KG1 (cell line): ENCODE measurements at places on chromosomes 13 and 19.

DNA sequence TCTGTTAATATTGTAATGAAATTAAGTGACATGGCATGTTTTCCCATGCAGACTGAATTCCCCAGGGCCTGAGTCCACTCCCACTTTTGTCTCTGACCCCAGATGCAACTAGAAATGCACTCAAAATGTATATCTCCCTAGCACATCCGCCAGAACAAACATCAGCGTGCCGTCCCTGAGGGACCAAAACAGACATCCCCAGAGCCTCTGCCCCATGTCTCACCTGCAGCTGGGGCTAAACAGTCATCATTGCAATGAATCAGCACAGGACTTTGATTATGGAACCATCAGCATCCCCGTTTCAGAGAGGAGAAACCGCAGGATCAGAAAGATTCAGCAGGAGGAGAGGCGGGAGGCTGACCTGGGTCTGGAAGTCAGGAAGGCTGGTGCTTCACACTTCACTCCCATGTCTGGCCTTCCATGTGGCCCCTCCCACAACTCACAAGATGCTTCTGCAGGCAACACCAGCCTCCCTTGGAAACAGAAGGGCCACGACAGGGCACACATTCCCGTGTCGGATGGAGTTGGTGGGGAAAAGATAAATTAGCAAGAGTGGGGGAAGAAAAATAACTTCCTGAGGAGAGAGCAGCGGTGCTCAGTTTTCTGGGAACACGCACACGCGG is 130.6 kb upstream of the VSTM2B start:
- no peak for DNase-seq

- DNase-seq, result peak; percentile 15
Measured at GRCh38 chr19:13849991-13850909, 26.7 kb upstream of the NANOS3 start.

DNA sequence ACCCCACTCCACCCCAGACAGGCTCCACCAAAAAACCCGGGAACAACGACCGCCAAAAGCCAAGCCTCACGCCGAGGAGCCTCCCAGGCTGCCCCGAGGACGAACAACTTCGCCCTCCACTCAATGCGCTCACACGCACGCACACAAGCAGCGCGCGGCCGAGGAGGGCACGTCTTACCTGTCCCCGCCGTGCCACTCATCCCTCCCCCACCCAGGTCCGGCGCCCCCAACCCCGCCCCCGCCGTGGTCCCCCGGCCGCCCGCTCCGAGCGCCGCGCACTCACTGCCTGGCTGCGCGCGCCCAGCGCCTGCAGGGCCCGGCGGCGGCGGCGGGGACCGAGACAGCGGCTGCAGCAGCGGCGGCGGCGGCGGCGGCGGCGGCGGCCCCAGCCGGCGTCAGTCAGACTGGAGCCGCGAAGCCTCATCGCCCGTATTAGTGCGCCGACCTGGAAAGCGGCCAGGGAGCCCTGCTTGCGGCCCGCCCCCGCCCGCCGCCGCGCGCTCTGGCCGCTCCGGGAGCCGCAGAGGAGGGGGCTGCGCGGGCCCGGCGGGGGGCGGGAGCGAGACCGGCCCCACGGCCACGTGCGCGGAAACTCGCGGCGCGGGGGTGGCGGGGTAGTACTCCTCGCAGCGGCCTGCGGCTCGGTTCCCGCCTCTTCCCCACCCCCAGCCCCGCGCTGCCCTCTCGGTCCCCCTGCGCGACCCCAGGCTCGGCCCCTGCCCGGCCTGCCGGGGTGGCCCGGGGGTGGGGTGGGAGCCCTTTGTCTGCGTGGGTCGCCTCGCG is at the start of gene SMAD9:
TSS of gene SMAD9 (minus strand) at position 406 of the 783 bp plus-strand sequence. CDS start 40,549 bp downstream, outside the sequence.
- no peak for DNase-seq

GRCh38 chr13:91214031-91214430 is 133.5 kb upstream of the MIR17HG start:
- no peak for DNase-seq

DNA sequence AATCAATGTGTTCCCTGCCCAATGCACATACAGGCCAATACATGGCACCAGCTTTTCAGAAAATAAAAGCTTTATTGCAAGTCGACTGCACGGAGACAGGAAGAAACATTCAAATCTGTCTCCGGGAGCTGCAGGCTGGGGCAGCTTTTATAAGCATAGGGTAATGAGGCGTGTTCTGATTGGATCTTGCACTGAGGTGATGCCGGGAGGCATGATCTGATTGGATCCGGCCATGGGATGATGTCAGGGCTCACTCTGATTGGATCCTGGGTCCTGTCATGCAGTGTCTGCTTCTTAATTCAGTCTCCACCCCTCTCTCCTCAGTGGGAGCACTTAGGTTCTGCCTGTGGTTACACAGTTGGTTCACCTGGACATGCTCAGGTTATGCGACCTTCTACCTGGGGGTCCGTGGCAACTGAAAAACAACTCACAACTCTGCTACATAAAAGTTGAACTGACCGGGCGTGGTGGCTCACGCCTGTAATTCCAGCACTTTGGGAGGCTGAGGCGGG is 11.8 kb upstream of the FBN3 start:
- no peak for DNase-seq

DNA sequence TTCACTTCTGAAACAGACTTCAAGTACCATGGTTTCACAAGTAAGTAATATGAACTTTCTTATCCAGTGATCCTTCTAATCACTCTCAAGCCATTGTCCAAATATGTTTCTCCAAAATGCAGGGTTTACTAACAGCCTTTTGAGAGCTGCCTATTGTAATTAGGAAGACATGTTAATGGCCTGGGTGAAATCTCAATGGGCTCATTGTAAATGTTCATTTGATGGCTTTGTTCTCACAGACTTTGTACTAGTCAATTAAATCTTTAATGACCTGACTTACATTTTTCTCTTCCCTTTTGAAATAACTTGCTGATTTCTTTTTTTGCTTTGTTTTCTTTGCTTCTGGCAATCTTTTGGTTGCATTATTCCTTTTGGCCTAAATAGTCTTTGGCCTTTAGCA is 444.8 kb downstream of the LIG4 start:
- DNase-seq, result no peak

DNA sequence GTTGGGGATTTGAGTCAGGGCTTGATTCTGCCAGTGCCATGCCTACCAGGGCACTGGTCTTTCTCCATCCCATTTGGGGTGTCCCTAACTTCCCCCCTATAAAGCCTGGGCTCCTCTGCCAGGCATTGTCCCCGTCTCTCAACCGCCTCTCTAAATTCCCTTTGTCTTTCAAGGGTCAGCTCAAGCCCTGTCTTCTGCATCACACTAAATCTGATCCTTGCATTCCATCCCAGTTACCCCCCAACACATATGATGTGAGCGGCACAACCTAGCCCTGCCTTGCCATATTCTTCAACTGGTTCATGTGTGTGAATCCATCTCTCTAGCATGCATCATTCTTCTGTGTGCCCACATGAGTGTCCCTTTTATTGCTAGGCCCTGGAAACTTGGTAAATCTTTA is 480.9 kb downstream of the ZNF536 start:
- no peak for DNase-seq

DNA sequence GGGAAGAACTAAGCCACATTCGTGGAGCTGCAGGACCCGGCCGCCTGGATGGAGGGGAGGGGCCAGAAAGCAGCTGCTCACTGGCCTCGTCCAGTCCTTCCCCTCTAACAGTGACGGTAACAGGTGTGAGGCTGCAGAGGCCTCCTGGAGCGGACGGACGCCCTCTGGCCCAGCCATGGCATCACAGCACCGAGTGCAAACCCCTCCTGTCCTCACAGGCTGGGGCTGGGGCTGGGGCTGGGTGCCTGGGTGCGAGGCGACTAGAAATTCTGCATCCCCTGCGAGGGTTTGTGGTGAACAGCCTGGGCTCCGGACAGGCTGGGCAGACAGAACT is 3.6 kb downstream of the MICOS13 start:
- DNase-seq, result no peak

- no peak for DNase-seq
Measured at GRCh38 chr13:79647533-79647932, 166.6 kb downstream of the NDFIP2 start.

GRCh38 chr13:59633290-59633689 is 530.4 kb downstream of the DIAPH3 start:
- no peak for DNase-seq

DNA sequence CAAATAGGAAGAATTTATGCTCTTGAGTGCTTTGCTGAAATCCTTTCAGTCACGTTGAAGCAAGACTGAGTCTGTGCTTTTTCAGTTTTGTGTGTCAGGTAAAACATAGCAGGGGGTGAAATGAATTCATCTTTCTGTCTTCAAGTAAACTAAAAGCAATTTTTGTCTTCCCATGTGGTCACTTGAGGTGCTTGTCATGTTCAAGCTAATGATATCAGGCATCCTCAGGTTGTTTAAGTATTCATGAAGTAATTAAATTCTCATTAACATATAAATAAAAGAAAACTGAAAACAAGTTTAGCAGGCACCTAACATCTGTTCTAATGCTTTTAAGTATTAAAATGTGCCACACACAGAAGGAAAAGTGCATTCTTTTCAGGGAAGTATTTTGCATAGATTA is 2701.3 kb downstream of the PCDH9 start:
- no peak for DNase-seq

DNA sequence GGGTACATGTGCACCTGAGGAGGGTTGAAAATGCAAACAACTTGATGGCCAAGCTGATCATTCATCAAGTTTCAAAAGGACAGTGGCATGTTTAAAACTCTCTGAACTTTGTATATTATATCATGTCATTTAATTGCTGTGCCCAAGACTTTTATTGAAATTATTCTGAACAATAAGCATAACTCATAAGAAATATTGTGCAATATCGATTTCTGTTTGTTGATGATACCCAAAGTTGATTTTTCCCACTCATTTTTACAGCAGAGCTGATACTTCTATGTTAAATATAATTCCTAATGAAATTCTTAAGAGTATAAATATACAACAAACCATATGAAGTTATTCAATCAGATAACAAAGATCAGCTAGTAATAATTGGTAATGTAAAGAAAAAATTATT is 49.1 kb downstream of the PCDH17 start:
- DNase-seq, result no peak

- no peak for DNase-seq
Measured at GRCh38 chr13:28466151-28466550, 28.8 kb downstream of the FLT1 start.
